ENCODE measurements at places on chromosomes 5 and 9.

DNA sequence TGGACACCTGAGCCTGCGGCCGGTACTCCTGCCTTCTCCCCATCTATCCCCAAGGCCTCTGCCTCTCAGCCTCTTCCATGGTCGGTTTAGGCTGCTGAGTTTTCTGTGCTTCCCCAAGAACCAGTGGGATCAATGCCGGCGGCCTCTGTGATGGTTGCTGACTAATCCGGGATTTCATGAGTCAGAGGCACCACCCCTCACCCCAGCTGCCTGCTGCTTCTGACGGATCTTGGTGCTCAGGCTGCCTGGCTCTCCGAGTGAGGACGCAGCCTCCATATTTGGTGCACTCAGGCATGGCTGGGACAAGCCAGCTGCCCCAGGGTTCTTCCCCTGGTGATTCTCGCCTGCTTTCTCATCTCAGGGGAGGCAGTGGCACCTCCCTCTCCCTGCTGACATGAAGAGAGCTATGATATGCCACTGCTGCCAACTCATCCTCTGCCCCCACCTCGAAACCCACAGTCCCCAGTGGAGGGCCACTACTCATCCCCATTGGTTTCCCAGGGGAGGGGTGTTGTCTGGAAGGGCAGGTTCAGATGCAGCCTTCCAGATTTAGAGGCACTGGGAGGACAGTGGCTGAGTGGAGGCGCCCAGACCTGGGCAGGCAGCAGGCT is 3.3 kb upstream of the MAN1B1 start:
- no peak for DNase-seq

GRCh38 chr9:8622222-8622802 is 822.7 kb upstream of the DMAC1 start:
- DNase-seq: no peak

- DNase-seq: no peak
These were observed 49.8 kb downstream of the PRKACG start for GRCh38 chr9:68964102-68964541.

DNA sequence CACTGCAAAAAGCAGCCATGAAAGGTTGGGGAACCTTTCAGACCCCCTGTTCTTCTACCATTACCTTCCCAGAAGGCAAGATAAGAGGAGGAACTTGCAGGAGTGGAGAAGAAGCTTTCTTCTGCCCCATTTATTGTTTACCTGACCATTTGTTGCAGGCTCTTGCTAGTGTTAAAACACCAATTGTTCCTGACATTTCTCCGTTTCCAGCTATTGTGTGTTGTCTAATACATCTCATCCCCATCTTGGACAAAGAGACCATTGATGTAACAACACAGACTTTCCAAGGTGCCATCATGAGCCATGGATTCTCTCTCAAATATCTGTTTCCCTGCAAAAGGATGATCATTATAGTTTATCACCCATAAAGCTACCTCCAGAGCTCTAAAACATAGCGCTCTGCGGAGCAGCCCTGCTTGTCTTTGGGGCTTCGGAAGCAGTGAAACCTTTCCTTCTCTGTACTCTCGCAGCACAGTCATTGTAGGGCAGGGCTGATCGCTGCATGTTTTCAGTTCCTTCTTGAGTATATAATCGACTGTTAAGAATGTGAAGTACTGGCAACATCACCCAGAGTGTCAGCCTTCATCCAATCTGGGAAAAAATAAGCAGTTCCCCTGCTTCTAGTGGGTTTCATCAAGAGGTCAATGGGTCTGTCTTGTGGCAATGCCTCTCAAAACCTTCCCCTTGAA is 680.0 kb downstream of the SEMA5A start:
- DNase-seq: no peak

DNA sequence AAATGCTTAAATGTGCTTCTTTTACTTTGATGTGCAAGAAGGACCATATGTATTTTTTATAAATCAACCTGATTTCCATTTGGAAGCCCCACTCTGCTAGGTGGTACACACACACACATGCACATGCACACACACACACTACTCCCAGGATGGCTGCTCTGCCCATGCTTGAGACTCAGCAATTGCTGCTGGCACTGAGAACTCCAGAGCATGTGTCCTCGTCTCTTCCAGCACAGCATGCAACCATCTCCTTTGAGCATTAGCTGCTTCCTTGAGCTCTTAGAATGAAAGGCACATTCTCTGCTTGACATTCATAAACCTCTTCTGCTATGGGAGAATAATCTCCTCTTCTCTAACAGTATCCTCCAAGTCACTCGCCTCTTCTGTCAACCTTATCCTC is 115.9 kb downstream of the FEM1C start:
- no peak for DNase-seq

GRCh38 chr5:58795327-58795726 is 212.5 kb downstream of the RAB3C start:
- DNase-seq: no peak

DNA sequence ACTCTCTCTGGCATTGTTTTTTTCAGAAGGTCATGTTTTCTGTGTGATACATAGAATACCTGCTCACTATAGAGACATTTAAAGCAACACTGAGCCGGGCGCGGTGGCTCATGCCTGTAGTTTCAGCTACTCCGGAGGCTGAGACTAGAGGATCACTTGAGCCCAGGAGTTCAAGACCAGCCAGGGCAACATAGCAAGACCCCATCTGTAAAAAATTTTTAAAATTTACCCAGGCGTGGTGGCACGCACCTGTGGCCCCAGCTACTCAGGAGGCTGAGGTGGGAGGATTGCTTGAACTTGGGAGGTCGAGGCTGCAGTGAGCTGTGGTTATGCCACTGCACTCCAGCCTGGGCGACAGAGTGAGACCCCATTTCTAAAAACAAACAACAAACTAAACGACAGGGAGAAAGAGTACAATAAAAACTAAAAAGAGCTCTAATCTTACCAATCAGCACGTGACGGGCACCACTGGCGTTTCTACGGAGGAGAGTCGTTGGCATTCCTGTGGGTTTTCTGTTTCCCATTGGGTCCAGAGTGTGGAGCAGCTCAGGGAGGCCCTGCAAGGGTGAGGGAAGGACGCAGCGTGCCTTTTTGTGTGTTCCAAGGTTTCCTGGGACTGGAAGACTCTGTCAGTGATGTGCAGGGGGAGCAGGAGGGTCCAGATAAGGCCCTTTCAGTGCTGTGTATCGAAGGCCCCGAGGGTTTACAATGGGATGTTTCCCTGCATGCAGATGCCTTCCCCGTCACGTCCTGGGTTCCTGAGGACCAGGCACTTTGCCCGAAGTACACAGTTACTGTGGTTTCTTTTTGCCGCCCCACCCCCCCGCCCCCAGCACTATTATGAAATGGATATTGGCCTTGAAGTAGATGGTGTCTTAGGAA is 7.2 kb upstream of the RNU6ATAC start:
- no peak for DNase-seq

DNA sequence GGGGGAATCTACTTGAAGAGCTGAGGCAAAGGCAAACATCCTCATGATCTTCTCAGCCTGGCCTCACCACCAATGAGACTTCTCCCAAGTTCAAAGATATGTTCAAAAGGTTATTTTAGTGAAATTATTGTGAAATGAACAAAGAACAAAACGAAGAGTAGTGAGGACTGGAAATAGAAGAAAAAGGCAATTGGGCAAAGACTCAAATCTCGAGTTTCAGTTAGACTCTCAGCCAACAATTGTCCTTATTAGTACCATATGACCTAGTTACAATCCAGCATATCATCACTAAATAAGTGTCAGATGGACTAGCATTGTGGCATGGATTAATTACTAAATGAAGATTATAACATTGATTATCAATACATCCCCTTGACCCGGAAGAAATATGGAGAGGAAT is 9.0 kb downstream of the ZNF474 start:
- DNase-seq: no peak

DNA sequence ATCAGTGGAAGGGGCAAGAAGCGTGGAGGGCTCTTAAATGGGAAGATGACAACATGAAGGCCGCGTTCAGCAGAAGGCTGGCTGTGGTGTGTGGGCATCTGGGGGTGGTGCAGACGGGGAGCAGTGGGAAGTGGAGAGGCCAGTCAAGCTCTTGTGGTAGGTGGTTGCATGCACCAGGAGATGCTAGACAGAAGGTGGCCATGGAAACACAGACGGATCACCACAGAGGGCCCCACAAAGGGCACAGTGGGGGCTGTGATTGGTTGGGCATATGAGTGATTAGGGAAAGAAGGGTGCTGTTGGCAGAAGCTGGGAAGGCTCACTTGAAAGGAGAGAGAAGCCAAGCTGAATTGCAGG is 14.7 kb downstream of the MTMR12 start:
- DNase-seq: no peak

DNA sequence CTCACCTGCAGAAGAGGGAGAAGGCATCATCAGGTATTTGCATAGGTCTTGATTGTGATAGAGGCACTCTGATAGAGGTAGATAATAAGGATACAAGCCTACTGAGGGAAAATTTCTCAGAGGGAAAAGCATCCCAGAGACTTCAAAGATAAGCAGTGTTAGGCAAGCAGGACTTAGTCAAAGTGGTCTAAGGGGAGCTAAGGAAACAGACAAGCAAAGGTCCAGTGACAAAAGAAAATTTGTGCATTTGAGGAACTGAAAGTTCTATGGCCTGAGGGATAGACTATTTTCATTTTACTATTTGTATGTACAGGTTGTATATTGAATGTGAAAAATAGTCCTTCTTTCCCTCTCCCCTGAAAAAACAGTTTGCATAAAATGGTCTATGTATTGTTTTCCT is 27.4 kb downstream of the OXCT1 start:
- no peak for DNase-seq

DNA sequence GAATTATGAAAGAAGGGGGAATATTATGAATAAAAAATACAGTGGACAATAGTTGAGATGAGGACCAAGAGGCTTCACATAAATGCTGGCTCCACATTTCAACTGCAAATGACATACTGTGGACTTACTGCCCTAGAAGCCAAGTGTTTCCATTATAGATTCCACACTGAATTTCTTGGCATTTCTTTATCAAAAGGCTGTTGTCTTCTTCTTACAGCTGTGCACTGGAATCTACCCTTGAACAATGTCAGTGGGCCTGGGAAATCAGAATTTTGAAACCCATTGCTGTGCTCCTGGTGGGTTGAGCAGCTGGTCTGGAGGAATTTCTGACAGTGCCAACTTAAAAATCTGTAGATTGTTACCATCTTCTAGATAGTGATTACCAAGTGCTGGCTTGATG is 49.9 kb downstream of the TNC start:
- DNase-seq: no peak

GRCh38 chr9:109439378-109440116 is 58.6 kb downstream of the PTPN3 start:
- no peak for DNase-seq

DNA sequence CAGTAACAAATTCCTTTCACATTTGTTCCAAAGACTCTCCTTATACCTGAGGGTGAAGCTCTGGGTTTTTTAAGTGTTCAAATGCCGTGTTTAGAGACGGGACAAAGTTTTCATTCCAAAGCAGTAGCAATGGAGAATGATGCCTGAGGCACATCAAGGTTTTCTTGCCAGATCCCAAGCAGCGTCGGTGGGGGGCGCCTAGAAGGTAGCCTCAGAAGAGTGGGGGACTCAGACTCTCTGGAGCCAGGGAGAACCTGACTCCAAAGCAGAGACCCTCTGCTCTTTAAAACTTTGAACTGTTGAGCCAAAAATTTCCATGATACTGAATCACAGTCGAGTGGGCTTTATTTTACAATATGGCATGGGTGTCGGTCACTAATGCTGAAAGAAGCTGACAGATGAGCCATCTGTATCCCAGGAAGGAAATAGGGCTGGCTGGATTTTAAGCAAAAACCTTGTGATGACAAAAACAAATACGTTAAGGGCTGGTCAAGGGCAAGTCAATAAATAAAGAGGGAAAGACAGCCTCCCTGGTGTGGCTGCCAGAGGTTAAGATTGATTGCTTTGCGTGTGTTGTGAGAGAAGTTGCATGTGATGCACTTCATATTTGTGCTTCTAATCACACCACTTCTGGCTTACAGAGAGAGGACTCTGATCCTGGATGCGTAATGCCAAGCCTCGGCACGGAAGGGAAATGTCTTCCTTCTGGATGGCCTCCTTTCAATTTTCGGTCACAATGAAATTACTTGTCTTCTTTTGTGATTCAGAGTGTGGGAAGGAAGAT is 161.1 kb upstream of the EFNA5 start:
- DNase-seq: no peak

DNA sequence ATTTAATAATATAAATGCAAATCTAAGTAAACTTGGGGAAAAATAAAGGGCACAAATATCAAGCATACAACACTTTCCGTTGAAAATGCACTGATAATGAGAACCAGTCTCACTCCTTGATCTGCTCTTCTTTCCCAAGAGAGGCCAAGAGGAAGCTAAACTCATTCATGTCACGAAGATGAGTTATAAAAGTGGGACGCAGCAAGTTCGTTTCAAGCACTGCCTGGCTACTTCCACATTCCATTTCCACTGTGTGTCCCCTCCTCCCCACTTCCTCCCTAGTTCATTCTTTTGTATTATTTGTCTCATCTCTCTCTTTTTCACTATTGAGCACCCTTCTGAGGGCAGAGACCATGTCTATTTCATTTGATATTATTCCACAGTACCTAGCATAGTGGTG is 158.1 kb downstream of the SLC24A2 start:
- no peak for DNase-seq

DNA sequence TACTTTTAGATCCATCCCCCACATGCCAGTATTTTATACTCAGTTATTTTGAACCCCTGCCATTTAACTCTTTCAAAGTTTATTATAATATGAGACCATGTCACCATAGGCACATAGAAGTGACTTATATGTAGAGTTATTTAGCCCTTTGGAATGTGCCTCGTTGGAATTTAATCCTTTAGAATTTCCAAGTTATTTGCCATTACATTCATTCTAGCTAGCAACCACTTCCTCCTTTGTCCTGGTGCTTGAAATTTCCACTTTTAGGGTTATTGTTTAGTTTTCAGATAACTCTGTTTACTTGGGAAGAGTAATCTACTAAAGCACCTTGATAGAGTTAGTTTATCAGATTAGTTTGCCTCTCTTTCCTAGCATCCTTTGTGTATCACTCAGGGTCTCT is 82.8 kb upstream of the TLE1 start:
- DNase-seq: no peak

- DNase-seq: no peak
These were observed 175.9 kb downstream of the CEMIP2 start for GRCh38 chr9:71592400-71592799.

GRCh38 chr9:6833518-6834192 is 75.9 kb downstream of the KDM4C start:
- DNase-seq: no peak

- DNase-seq: no peak
These were observed 30.4 kb downstream of the NFX1 start for GRCh38 chr9:33320568-33321261.

- DNase-seq: no peak
These were observed 25.8 kb downstream of the WNT8A start for GRCh38 chr5:138109463-138110265.

GRCh38 chr9:16398691-16399090 is 471.8 kb downstream of the BNC2 start:
- no peak for DNase-seq

GRCh38 chr5:39235648-39236047 is 16.3 kb upstream of the FYB1 start:
- DNase-seq: no peak

DNA sequence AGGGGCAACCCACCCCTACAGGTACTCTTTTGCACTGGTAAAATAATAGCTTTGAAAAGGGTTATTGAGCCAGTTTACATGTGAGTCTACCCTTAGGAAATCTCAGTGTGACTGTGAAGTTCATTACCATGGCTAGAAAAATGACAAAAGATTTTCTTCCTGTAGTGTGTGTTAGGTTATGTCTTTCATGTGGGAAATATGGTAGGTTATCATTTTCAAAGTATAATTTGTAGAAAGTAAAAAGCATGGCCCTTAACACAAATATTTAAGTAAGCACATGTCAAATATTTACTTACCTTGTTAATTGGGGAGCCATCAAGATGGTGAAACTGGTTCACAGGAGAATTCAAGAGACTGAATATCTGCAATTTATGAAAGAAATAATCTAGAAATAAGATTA is 37.3 kb upstream of the PLPP1 start:
- DNase-seq: no peak

GRCh38 chr9:89080193-89080592 is 88.9 kb downstream of the S1PR3 start:
- no peak for DNase-seq

Data from activated gamma-delta T cell treated with anti-CD3 and anti-CD28 coated beads, Interleukin-2, amount 50 U/mL, for 16 hours (primary cell).